ENCODE measurements at places on chromosomes 7 and 10.

GRCh38 chr10:91552274-91553095, 80.4 kb downstream of the PPP1R3C start:
- no peak for DNase-seq

GRCh38 chr7:131182446-131183058, 145.1 kb upstream of the MKLN1 start:
- DNase-seq = no peak

GRCh38 chr10:119403921-119404320, 138.6 kb downstream of the RGS10 start:
- DNase-seq = no peak

DNA sequence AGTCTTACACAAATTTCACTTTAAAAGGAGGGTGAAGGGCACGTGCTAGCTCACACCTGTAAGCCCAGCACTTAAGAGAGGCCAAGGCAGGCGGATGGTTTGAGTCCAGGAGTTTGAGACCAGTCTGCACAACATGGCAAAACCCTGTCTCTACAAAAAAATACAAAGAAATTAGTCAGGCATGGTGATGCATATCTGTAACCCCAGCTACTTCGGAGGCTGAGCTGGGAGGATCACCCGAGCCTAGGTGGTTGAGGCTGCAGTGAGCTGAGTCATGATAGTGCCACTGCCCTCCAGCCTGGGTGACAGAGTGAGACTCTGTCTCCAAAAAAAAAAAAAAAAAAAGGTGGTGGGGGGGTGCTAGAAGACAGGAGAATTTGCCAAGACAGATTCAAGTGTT, 237.3 kb upstream of the KLF14 start:
- no peak for DNase-seq

DNA sequence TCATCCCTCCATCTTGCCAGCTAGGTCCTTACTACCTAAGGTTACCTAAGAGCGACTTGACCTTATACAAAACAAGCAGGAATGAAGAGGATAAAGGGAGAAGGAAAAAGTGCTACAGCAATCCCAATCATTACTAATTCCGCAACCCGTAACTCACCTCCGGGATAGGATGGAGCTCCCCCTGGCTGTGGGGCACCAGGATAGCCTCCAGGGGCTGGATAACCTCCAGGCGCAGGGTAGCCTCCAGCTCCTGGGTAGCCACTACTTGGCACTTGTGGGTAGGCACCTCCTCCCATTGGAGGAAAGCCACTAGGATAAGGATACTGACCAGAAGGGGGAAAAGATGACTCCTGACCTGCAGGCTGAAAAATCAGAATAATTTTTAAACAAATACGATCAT, 15.8 kb downstream of the ANXA7 start:
- no peak for DNase-seq
